ENCODE measurements at places on chromosomes 5 and 9. TPM values are rescaled to one million over a fixed set of nuclear protein-coding genes. Genes with fewer than 3 reads are reported as not detected.

SPATA31D4 gene
- not detected for total RNA-seq

PTGR1 gene
- 1.8 TPM for total RNA-seq

MRPL36 gene
- 96.4 TPM for total RNA-seq

PCDHAC1 gene
- total RNA-seq = not detected

FGF1 gene
- total RNA-seq = not detected

ANKRD31 gene
- total RNA-seq = 0.28 TPM

REEP2 gene
- 11.1 TPM for total RNA-seq

TMEM267 gene
- total RNA-seq = 20.1 TPM

TNFSF8 gene
- 73.6 TPM for total RNA-seq

CDH6 gene
- not detected for total RNA-seq

NUTM2F gene
- not detected for total RNA-seq

DOK3 gene
- total RNA-seq = 4.9 TPM

FASTKD3 gene
- 11.6 TPM for total RNA-seq

DNA sequence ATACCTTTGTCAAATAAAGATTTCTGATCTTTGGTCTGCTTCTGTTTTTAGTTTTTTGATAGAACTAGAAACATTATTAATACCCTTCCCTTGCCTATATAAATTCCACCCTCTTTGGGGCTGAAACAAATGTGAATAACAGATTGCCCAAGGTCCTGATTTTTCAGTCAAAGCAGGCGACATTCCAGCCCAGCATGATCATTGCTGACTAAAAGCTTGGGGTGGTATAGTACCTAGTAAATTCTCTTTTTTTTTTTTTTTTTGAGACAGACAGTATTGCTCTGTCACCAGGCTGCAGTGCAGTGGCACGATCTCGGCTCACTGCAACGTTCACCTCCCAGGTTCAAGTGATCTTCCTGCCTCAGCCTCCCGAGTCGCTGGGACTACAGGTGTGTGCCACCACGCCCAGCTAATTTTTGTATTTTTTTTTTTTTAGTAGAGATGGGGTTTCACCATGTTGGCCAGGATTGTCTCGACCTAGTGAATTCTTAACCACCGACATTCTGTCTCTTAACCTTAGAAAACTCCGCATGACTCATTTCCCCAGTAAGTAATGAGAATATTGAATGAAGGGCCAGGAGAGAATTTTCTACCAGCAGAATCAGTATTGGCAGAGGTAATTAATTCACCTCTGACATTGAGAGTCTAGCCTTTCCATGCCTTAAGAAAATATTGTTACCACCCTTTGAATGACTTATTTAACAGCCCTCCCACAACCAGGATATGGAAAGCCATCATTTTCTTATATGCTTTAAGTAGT, 226.4 kb downstream of the GNA14 start:
- DNase-seq = no peak
- no peak overlapping the region for H3K4me3 ChIP-seq
- H3K36me3 ChIP-seq = no peaks in the 10 kb centered on the region

GRCh38 chr9:107283623-107284616, 841 bp downstream of the RAD23B start:
- H3K27ac ChIP-seq = peak overlapping the region; percentile 92
- peaks cover 27% of the 10 kb centered on the region for H3K36me3 ChIP-seq
- peak overlapping the region; percentile 97 for H3K4me3 ChIP-seq
- no peaks in the 10 kb centered on the region for H3K27me3 ChIP-seq
- peaks cover 51% of the 10 kb centered on the region for H3K4me1 ChIP-seq

GRCh38 chr5:16082053-16082452, 97.5 kb downstream of the MARCHF11 start:
- no peaks in the 10 kb centered on the region for H3K27me3 ChIP-seq
- no peak overlapping the region for H3K27ac ChIP-seq
- no peak overlapping the region for H3K4me3 ChIP-seq
- no peaks in the 10 kb centered on the region for H3K4me1 ChIP-seq
- H3K36me3 ChIP-seq = no peaks in the 10 kb centered on the region
- no peak for DNase-seq

GRCh38 chr5:72840041-72840440, 23.6 kb downstream of the TNPO1 start:
- no peak overlapping the region for H3K4me3 ChIP-seq
- H3K27ac ChIP-seq = no peak overlapping the region
- no peaks in the 10 kb centered on the region for H3K36me3 ChIP-seq
- DNase-seq = no peak

- peaks cover 19% of the 10 kb centered on the region for H3K27me3 ChIP-seq
- no peak within 1 kb of the TSS for H3K27ac ChIP-seq
- H3K36me3 ChIP-seq = no peaks in the 10 kb centered on the region
- no peaks in the 10 kb centered on the region for H3K4me1 ChIP-seq
- no peak for DNase-seq
These were observed at the start of gene ACTBL2 for GRCh38 chr5:57482671-57483106. Gene ACTBL2 (minus strand): TSS chr5:57482811. CDS start chr5:57482707, 104 bp downstream.

DNA sequence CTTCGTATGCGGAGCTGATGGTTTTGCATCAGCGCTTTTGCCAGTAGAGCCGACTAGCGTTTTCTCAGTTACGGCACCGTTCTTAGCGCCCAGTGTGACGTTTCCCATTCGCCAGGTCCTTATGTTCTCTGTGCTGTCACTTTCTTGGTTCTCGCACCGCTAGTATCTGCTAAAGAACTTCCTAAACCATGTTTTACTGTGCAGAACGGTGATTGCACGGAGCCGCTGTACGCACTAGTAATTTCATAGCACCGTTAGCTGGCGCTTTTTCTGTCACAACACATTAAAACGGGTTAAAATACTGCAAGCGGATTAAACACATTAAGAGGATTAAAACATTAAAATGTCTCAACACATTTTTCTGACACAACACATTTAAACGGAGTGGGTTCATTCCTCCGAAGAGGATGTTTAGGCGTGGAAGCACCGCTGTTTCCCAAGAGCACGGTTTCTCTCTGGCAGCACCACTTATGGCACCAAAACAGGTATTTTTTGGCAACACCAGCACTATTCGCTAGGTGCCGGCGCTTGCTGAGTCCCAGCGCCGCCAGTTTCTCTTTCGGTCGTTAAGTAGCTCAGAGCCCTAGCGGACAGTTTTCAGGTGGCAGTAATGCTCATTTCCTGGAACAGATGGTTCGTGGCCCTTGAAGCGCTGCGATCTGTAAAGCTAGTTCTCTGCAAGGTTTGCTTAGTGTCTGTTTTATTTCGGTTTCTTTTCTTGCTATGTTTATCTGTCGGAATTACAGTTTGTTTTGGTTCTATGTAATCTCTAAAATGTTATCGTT, 20.3 kb downstream of the ANXA2R start:
- H3K27me3 ChIP-seq = no peaks in the 10 kb centered on the region
- peak; percentile 84 for DNase-seq
- peaks cover 38% of the 10 kb centered on the region for H3K4me1 ChIP-seq
- H3K4me3 ChIP-seq = peak overlapping the region; percentile 96
- H3K27ac ChIP-seq = peak overlapping the region; percentile 99
- peaks cover 2% of the 10 kb centered on the region for H3K36me3 ChIP-seq

- no peak overlapping the region for H3K27ac ChIP-seq
- H3K4me3 ChIP-seq = no peak overlapping the region
- no peak for DNase-seq
- H3K36me3 ChIP-seq = no peaks in the 10 kb centered on the region
- H3K27me3 ChIP-seq = no peaks in the 10 kb centered on the region
- H3K4me1 ChIP-seq = no peaks in the 10 kb centered on the region
These were observed 23.4 kb upstream of the CORO2A start for GRCh38 chr9:98215821-98216220.

DNA sequence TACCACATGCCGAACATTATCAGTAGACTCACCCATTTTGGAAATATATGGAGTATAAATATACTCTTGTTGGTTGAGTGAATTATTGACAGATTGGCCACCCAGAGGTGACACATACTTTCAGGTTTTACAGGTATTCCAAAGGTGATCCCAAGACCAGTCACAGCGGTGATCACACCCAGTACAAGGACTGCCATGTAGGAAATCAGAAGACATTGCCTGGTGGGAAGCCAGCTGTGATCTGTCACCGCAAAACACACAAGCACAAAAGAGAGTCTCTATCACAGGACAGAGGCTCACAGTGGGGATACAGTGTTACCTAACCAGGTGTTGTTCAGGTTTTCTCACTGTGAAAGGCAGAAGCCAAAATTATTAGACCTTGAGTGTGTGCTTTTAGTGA, 15.8 kb downstream of the BTF3 start:
- no peaks in the 10 kb centered on the region for H3K36me3 ChIP-seq
- no peaks in the 10 kb centered on the region for H3K27me3 ChIP-seq
- H3K4me1 ChIP-seq = no peaks in the 10 kb centered on the region
- no peak overlapping the region for H3K27ac ChIP-seq
- no peak overlapping the region for H3K4me3 ChIP-seq

DNA sequence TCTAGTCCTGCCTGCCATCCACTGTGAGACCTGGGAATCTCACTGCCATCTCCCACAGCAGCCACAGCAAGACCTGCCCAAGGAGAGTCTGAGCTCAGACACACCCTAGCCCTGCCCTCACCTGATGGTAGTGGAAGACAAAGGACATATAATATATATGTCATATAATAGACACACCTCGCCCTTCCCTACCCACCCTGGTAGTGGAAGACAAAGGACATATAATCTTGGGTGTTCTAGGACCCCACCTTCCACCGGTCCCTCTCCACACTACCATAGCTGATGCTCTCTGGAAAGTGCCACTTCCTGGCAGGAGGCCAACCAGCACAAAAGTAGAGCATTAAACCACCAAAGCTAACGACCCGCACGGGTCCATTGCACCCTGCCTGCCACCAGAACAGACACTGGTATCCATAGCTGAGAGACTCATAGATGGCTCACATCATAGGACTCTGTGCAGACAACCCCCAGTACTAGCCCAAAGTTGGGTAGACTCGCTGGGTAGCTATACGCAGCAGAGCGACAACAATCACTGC, 545.6 kb downstream of the CAAP1 start:
- H3K27me3 ChIP-seq = no peaks in the 10 kb centered on the region
- no peaks in the 10 kb centered on the region for H3K4me1 ChIP-seq
- H3K27ac ChIP-seq = no peak overlapping the region
- H3K4me3 ChIP-seq = no peak overlapping the region
- H3K36me3 ChIP-seq = no peaks in the 10 kb centered on the region
- DNase-seq = no peak

- no peak for DNase-seq
- H3K27ac ChIP-seq = no peak overlapping the region
- H3K36me3 ChIP-seq = no peaks in the 10 kb centered on the region
- peaks cover 15% of the 10 kb centered on the region for H3K4me1 ChIP-seq
These were observed 75.0 kb downstream of the GCNT1 start for GRCh38 chr9:76534026-76534425.

- H3K27ac ChIP-seq = no peak overlapping the region
- no peak for DNase-seq
- H3K27me3 ChIP-seq = peaks cover 15% of the 10 kb centered on the region
- no peaks in the 10 kb centered on the region for H3K36me3 ChIP-seq
- H3K4me1 ChIP-seq = no peaks in the 10 kb centered on the region
These were observed 97.1 kb downstream of the ENC1 start for GRCh38 chr5:74543162-74543995.

GRCh38 chr9:2628919-2629318, 7.3 kb downstream of the VLDLR start:
- no peak overlapping the region for H3K27ac ChIP-seq
- H3K36me3 ChIP-seq = peaks cover 13% of the 10 kb centered on the region
- H3K4me1 ChIP-seq = peaks cover 8% of the 10 kb centered on the region

GRCh38 chr5:10730043-10730351, 31.0 kb downstream of the DAP start:
- H3K27me3 ChIP-seq = no peaks in the 10 kb centered on the region
- H3K4me1 ChIP-seq = peaks cover 13% of the 10 kb centered on the region
- no peak overlapping the region for H3K27ac ChIP-seq
- no peak for DNase-seq

- no peaks in the 10 kb centered on the region for H3K4me1 ChIP-seq
- H3K4me3 ChIP-seq = no peak overlapping the region
- H3K36me3 ChIP-seq = peaks cover under 1% of the 10 kb centered on the region
- no peak overlapping the region for H3K27ac ChIP-seq
These were observed 32.5 kb downstream of the TERT start for GRCh38 chr5:1262381-1262780.

GRCh38 chr9:89284076-89284475, 26.9 kb upstream of the CKS2 start:
- H3K27ac ChIP-seq = no peak overlapping the region
- H3K4me1 ChIP-seq = peaks cover 10% of the 10 kb centered on the region
- peaks cover 13% of the 10 kb centered on the region for H3K27me3 ChIP-seq

DNA sequence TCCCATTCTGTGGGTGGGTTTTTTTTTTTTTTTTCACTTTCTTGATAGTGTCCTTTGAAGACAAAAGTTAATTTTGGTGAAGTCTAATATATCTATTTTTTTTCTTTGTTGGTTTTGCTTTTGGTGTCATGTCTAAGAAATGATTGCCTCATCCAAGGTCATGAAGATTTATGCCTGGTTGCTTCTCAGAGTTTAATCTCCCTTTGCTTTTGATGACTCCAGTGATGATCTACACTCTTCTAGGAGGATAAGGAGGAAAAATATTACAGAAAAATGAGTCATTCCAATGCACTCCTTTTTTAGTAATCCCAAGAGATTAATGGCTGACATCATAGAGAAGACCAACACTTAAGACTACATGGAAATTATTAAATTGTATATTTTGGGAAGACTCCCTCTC, 79.7 kb upstream of the ICE1 start:
- no peak for DNase-seq
- H3K27me3 ChIP-seq = no peaks in the 10 kb centered on the region

Data from activated T-helper 2 cell treated with anti-CD3 and anti-CD28 coated beads, Interferon-gamma antibody, Interleukin-2, Interleukin-4, amounts not matched to agents 10 μg/mL and 5 μg/mL and 100 μg/mL, durations not matched to agents 14 hours and 24 hours and 36 hours (primary cell).